ENCODE measurements at places on chromosomes 7 and 10.

DNA sequence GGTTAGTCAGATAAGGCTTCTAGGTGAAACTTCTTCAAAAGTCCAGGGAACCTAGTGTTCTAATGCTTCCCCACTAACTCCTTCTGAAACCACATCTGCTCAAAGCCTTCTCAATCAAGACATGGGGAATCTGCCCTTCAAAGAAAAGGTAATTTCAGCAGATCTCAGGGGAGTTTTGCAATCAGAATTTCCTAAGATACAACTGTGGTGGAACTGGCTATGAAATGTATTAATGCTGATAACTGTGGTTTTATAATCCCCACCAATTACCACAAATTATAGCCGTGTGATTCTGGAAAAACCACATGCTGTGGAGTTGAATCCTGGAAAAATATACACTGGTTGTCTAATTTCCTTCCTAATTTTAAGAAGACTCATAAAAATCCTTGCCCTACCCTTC lies 233.8 kb downstream of the SORCS1 start:
- no peak for DNase-seq

DNA sequence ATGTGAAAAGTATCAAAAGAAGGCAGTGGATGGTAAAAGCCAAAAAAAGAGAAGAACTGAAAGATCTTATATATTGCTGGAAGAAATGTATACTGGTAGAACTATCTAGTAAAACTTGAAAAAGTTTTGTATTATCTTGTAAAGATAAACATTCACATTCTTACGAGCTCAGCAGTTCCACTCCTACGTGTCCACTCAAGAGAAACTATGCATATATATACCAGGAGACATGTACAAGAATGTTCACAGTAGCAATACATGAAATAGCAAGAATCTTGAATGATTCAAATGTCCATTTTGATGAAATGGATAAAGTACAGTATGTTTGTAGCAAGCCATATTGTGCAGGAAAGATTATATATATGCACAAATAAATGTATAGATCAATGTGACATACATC lies 155.0 kb downstream of the RNF133 start:
- no peak for DNase-seq

DNA sequence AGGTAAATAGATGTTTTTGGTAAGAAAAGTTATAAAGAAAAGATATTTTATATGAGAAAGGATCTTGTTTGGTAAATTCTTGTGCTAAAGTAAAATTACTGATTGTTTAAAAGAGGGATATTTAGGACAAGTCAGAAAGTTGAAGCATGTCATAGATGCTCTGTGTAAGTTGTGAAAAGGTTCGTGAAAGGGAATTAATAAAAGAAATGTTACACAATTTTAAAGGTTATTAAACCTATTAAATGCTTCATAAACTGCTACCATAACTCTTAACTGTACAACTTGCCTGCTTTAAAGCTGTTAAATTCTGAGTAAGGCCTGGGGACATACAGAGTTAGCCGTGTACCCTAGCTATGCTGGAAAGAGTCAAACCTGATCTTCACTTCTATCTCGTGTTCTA lies 634.1 kb downstream of the ACTR3B start:
- no peak for DNase-seq

DNA sequence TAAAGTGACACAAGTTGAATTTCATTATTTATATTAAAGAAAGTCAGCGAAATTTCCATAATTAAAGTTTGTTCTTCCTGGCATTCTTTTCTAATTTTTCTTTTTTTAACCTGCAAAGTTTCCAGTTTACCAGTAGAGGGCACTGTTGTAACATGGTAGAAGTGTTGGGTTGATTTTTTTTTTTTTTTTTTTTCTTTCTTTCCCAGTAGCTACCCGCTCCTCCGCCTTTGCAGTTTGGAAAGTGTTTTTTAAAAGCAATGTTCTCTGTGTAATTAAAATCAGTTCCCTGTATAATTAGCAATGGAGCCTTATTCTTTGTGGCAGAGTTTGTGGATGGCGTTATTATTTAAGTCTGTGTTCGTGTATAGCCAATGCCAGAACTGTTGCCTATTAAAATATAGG lies 53.7 kb downstream of the TAF3 start:
- peak; percentile 35 for DNase-seq

GRCh38 chr10:15469111-15469510 lies 98.0 kb upstream of the FAM171A1 start:
- DNase-seq, result no peak

DNA sequence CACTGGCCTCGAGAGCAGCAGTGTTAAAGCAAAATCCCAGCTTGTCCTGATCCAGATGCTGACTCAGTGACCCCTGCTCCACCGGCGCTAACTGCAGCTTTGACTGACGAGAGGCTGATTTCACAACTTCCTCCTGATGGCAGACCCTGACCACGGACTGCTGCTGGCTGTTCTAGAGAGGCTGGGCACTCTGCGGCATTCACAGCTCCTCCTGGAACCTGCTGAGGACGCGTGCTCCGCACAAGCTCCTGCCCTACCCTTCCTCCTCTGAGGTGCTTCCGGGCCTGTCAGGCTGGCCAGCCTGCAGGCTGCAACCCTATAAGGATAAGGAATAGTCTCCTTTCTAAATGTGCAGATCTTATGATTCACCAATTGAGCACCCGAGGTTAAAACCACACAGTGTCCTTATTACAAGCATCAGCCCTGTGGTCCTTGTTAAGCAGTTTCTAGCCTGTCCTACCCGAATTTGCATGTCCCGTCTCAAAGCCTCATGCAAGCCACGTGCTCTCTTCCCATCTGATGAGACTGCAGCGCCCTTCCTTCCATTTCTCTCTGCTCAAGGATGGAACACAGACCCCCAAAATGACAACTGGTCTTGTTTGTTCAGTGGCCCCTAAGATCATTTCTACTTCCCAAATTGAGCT lies 35.5 kb upstream of the NCAPG2 start:
- DNase-seq, result peak; percentile 95

DNA sequence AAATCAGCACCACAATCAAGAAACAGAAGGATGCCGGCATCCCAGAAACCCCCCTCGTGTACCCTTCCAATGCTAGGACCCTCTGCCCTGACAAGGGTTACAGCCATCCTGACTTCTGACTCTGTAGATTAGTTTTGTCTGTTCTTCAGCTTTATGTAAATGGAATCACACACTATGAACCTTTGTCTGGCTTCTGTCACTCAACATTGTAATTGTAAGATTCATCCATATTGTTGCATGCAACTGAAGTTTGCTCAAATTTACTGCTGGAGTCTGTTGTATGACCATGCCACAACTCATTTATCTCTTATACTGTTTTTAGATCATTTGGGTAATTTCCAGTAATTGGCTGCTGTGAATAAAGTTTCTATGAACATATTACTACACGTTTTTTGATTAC lies 8.4 kb downstream of the IKZF5 start:
- DNase-seq, result no peak

Data from fibroblast of pulmonary artery (primary cell).